ENCODE measurements at places on chromosomes 6 and 20.

GRCh38 chr6:51675922-51676275 is 411.5 kb downstream of the PKHD1 start:
- no peak for DNase-seq

DNA sequence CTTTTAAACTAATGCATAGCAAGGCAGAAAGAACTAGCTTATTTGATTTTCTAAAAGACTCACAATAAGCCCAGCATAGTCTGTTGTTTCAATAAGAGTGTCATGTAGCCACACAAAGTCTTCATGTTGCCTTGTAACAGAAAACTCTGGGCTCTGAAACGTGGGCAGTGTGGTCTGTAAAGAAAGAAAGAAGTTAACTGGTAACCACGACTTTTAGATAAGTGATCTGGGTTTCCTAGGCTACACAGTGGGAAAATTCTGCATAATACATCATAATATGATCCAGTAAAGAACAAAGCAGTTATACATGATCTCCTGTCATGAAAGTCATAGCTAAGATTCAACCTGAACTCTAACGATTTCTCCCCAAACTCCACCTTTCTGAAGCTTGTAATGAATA is 13.3 kb downstream of the SNX5 start:
- DNase-seq = no peak

GRCh38 chr6:37897818-37898515 is 78.4 kb downstream of the ZFAND3 start:
- DNase-seq = no peak

DNA sequence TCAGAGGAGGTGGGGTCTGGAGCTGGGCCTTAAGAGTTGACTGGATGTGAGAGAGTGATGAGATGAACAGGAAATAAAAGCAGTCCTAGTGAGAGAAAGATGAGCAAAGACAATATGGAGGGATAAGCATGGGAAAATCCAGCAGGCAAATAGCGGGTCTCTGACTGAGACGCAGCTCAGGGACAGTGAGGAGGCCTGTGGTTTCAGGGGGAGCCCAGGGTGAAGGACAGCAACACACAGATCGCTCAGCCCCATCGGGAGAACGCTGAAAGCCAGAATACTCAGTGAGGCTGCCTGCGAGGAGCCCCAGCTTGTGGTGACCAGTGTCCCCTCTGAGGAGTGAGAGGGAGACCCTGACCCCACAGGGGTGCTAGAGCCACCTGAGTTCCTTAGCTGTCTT is 16.8 kb upstream of the DCDC2 start:
- DNase-seq = no peak

- peak; percentile 37 for DNase-seq
These were observed 230.8 kb downstream of the BCAS1 start for GRCh38 chr20:53839423-53840176.

DNA sequence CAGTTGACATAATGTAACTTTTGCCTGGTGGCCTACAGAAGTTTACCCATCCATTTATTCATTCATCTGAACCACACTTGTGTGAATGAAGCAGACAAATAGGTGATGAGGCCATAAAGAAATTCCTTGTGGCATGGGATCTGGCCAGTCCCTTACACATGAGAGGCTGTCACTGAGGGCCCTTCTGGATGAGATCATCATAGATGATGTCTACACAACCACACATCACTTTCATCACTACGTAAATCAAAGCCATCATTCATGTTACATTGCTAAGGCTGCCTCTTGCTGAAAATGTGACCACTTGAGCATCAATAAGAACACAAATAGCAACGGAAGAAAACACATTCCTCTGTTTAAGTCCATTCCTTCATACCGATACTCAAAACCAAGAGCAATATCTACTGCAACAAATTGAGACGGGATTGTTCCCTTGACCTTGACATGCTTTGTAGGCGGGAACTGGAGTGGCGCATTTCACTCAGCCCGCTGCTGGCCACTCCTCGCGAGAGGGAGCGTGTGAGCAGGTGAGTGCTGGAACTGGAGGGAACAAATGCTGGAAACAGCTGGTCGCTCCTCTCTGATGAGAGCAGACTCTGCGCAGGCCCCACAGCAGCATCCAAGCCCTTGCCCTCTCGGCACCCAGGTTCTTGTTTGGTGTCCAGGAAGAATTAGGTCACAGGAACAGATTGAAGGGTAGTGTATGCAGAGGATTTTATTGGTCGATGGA is 49.3 kb downstream of the FAM50B start:
- no peak for DNase-seq

- no peak for DNase-seq
These were observed 796.7 kb downstream of the DHX35 start for GRCh38 chr20:39758876-39759275.

GRCh38 chr6:98574984-98575383 is 259.4 kb upstream of the POU3F2 start:
- DNase-seq = no peak

- DNase-seq = no peak
These were observed 178.0 kb downstream of the BMP7 start for GRCh38 chr20:57088436-57088835.

DNA sequence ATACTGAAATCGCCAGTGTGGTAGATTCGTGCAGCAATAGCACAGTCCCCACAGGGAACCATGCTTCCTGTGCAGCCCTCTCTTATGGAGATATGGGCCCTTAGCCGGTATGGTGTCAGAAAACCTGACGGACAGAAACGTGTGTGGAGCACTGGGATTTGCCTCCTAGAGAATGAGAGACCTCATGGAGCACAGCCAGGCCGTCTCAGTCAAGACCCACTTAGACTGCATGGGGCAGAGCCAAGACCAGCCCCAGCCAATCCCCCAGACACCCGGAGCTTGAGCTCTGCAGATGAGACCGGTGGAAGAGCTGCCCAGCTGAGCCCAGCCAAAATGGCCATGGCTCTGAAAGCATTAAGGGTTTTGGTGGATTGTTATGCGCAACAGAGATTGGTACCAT is 163.7 kb downstream of the DLL1 start:
- no peak for DNase-seq

DNA sequence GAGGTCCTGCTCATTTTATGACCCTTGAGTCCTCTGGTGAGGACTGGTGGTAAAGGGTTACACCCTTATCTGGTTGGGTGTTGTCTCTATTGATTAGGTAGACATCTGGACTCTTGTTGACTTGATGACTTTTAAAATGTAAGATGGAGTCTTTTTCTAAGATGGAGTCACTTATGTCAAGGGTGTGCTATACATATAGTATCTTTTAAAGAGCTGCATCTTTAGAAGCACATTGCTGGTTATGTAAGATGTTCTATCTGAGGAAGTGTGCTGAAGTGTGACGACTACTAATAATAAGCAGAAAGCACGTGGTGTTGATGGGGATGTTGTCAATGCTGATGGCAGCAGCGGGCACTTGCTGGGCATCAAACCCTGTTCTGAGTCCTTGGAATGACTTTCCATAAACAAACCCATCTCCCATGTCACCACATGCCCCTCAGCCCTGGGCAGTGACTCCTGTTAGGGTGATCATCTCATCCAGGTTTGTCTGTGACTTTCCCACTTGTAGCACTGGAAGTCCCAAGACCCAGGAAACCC is 229.6 kb downstream of the EYA2 start:
- no peak for DNase-seq

DNA sequence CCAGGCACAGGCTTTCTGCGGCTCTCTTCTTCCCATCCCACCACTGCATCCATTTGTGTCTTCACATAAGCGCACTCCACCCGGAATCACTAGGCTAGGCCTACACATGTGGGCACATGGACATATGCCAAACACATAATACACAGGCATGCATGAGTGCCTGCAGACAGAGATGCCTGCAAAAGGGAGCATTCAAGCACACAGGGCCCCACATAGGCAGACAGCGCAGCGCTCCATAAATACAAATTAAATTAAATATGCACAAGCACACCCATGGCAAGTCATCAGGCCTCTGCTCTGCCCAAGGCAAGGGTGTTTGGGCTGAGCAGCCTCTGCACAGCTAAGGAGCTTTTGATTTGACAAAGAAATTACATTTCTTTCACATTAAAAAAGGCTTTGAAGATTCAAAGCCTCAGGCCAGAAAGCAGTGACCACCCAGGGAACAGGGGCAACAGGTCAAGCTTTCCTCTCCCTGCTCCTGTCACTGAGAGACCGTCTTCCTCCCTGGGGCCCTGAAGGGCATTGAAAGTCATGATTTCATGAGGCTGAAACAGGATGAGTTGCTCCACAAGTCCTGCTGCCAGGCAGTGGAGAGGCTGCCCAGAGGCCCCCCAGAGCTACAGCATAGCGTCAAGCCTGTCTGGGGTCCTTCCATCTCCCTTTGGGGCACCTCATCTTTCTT is 134.2 kb upstream of the LRFN2 start:
- DNase-seq = no peak

DNA sequence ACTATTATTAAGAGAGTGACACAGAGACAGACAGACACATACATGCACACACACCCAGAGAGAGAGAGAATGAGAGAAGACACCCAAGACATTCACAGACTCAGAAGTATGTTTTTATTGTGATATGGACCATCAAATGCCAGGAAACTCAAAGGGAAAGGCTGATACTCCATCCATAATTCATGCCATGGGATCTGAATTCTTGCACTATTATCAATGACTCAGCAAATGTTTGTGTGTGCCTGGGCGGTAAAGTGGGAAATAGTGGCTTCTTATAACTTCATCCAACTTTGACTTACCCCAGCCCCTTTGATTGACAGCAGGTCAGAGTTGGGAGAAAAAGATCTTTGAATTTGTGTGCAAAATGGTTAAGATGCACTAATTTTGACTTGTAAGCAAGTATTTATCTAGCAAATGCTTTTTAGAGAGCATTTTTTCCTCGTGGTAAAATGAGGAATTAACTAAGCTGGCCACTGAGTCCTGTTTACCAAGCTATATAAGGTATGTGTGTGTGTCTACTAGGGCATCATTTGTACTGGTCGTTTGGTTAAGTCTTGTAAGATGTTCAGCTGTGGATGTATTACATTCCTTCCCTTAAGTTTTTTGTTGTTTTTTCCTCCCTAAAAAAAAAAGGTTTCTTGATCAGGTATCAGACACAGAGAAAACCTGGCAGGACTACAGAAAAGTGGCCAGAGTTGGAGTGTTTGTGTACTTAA is 3.0 kb upstream of the CCN2 start:
- no peak for DNase-seq

DNA sequence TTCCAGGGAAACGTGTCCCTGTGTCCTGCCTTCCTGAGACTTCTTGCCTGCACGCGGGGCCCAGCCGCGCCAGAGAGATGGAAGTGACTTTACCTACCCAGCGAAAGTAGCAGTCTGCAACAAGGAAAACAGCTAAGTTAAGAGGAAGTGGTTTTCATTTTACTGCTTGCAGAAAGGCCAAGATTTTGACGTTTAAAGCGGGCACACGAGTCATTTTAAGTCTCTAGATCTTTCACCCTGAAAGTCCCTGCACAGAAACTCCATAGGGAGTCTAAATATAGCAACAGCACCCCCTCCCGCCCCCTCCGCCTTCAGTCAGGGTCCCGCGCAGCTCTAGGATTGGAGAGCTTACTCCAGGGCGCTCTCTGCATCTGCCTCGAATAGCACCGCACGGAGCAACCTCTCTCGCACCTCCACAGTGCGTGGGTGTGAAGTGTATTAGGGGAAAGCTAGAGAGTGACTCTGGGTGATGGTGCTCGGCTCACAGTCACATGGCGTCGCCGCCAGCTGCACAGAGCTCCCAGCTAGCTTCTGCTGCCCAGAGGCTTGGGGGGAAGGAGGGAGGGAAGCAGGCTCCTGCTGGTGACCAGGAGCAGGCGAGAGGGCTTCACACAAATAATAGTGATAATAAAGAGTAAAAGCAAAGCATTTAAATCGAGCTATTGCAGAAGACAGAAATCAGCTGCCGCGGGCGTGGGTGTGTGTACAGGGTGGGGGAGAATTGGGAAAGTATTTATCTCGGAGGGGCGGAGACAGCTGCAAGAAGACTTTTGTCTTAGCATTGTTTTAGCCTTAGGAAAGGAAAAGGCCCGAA is 1.8 kb upstream of the KCNQ5 start:
- no peak for DNase-seq

DNA sequence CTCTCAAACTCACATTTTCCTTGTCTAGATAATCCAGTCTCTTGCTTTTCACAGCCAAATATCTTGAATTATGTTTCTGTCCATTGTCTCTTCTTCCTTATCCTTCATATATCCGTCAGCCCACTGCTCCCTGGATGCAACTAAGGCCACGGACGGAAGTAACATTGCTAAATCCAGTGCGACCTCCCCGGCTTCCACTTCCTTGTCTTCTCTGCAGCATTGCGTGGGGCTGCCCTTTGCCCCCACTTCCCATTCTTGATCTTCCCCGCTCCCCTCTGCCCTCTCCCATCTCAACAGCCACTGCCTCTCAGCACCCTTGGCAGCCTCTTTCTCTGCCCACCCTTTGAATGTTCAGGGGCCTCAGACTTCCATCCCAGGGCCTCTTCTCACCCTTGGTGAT is 190.4 kb upstream of the UST start:
- no peak for DNase-seq

GRCh38 chr20:3080939-3081388 is 3.6 kb downstream of the AVP start:
- no peak for DNase-seq

GRCh38 chr6:125812394-125813292 is 21.9 kb downstream of the NCOA7 start:
- no peak for DNase-seq

DNA sequence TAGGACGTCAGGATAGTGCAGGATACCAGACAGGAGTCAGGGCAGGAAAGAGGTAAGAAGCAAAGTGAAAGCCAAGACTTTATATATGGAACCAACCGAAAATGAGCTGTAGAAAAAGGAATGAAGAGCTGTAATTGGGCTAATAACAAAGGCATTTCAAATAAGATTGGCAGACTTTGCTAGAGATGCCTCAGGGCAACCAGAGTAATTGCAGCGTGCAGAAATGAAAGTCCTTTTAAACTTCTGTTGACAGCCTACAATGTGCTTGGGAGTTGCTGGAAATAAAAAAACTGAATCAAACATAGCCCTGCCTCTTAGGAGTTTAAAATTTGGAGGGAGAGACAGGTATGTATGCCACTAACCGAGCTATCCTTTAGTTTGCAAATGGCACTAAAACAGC is 56.4 kb upstream of the NKX2-4 start:
- no peak for DNase-seq

DNA sequence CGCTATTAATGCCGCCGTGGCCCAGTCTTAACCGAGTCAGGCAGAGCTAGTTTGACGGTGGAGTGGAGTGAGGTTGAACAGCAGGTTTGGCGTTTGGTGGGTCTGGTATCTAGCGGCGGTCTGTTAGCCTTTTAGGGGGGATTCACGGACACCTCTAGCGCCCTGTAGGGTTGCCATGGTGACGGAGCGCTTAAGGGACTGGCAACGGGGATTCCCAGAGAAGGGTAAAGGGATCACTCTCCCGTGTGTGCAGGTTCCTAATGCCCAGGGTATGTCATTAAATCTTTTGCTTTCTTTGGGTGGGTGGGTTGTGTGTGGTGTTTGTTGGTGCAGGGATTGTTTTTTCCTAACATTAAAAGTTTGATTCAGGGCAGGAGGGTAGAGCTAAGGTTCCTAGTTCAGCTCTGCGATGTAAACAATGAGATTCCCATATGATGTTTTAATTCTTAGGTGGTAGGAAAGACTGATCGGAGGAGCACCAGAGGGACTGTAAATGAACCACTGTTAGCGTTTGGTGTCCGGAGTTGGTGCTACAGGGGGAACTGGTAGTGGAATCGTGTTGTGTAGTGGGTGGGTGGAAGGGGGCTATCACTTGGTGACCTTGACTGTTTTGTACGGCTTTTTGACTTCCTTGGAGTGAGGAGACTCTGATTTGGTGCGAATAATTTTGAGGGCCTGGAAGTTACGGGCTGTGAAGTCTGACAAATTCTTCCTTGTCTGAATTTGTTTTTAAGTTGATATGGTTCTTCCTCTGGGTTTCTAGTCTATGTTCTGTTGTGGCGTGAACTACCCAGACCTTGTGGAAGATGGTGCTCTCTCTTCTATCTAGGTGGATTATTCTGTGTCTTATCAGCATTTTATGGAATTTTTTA is 5.0 kb downstream of the BRD2 start:
- no peak for DNase-seq
